Thoracic aorta (tissue), 2 donors: ENCODE measurements at places on chromosomes 5 and 9.

- no peak for DNase-seq
These were observed 49.2 kb downstream of the ANXA2R start for GRCh38 chr5:42990892-42991291.

- DNase-seq, result no peak
These were observed 686 bp downstream of the BRD9 start for GRCh38 chr5:891837-892393.

GRCh38 chr5:130496215-130496614 is 592.0 kb downstream of the CHSY3 start:
- DNase-seq, result no peak

- DNase-seq, result no peak
These were observed 240.9 kb downstream of the TRPM3 start for GRCh38 chr9:70880535-70880934.

DNA sequence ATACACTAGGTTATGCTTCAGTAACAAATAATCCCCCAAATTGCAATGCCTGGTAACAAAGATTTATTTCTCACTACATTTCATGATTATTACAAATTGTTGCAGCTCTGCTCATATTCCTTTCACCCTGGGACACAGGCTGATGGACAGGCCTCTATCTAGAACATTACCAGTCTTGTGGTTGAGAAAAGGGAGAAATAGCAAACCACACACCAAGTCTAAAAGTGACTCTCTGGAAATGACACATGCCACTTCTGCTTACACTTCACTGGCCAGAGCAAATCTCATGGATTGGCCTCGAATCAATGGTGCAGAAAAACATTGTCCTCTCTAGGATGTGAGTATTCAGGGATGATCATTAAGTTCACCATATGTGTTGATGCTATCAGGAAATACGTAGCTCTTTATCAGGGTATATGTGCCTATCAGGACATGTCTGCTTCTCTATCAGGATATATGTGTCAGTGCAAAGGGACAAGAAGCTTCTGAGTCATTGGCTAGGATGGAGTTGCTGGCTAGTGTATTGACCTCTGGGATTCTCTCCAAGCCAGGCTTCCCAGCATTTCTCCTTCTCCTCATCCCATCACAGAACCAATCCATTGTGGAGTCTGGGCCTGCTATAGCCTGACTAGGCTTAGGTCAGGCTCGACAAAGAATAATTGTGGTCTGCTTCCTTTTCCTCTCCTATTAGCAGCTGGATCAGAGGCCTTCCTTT is 91.1 kb upstream of the CEP78 start:
- no peak for DNase-seq

DNA sequence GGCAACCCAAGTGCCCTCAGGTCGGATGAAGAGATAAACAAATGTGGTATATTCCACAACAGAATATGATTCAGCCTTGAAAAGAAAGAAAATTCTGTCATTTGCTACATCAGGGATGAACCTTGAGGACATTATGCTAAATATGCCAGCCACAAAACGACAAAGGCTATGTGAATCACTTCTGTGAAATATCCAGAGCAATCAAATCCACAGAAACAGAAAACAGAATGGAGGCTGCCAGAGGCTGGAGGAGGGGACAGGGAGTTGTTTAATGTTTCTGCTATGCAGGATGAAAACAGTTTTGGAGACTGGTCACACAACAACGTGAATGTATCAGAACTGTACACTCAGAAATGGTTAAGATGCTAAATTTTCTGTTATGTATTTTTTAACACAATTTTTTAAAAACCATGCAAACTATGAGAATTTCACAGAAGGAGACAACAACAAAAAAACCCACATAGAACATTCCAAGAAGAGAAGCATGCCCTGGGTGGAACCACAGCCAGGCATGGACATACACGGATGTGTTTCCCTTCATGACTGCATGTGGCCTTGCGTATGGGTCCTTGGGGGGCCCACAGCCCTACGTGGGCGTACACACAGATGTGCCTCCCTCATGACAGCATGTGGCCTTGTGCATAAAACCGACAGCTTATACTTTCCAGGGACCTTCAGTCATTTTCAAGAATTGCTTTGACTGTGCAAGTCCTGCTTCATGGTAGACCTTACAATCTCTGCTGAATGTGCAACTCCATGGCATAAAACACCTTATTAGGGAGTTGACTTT is 146.7 kb downstream of the ROR2 start:
- no peak for DNase-seq

DNA sequence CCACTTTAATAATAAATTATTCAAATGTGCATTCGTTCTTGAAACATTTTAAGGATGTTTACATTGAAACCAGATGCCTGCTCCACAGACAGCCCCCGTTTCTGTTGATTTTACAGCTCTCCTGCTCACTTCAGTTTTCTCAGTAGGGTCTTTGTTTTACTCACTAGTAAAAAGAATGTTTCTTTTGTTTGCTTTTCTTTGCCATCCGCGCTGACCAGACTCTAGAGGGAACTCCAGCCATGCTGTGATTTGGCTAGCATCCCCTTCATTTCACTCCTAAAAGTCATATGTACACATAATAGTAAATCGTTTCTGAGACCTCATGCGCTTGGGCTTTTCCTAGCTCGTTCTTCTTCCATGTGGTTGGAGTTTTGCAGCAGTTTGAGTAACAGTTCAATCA is 28.7 kb upstream of the PALM2AKAP2 start:
- DNase-seq, result no peak

- DNase-seq, result no peak
These were observed 68.1 kb downstream of the RNF38 start for GRCh38 chr9:36332006-36332405.

DNA sequence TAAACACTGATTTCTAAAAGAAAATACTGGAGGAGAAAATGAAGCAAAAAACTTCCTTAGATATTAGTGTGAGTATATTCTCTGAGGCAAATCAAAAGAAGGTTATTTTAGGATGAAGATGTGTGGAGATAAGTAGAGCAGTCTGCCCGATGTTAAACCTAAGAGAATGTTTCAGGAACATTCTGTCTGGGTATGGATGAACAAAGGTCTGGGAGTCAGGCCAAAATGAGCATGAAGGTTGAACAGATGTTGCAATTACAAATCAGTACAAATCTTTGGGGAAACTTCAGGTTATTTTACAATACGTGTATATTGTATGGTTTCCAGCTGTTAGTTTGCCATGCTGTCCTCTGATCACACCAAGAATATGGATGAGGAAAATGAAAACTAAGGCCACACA is 14.4 kb upstream of the CEP78 start:
- DNase-seq, result no peak

- no peak for DNase-seq
These were observed 237.1 kb downstream of the RFX3 start for GRCh38 chr9:3288686-3289085.

DNA sequence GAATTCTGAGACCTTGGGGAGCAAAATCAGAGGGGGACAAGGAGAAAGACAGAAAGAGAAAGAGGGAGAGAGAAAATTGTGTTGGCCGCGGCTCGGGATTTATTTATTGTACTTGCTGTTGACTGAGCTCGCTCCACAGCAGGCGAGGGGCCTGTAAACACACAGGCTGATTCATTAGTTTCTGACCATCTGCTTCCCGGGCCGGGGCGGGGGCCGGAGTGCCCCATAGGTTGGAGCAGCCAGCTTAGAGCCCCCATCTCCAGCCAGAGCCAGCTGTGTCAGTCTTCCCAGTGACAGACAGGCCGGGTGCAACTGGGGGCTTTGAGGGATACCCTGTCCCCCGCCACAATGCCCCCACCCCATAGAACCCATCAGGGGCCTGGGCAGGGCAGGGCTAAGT is 30.9 kb downstream of the NTNG2 start:
- no peak for DNase-seq

DNA sequence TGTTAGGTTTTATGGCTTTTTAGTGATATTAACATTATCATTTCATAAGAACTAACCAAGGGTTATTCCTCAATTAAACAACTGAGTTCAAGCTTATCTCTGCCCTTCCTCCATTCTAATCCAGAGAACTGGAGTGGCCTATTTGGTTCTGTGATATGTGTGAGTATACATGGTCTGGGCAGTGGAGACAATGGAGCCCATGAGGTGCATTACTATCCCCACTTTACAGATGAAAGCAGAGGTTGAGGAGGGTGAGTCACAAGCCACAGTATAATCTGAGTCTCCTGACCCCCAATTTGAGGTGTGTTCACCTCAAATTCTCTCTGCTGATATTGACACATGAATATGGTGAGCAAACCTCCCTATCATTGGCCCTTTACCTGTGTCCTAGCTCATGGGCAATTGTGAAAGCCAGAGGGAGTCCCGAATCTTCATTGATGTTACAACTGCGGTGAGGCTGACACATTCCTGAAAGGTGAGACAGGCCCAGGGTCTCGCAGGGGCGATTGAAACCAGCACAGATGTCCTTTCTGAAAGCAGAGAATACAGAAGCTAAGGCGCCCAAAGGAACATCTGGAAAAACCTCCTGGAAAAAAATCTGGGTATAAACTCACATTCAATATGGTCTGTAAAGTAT is 217.2 kb downstream of the TARS1 start:
- DNase-seq, result no peak

- DNase-seq, result no peak
These were observed 53.6 kb downstream of the ERGIC1 start for GRCh38 chr5:172887692-172888091.

DNA sequence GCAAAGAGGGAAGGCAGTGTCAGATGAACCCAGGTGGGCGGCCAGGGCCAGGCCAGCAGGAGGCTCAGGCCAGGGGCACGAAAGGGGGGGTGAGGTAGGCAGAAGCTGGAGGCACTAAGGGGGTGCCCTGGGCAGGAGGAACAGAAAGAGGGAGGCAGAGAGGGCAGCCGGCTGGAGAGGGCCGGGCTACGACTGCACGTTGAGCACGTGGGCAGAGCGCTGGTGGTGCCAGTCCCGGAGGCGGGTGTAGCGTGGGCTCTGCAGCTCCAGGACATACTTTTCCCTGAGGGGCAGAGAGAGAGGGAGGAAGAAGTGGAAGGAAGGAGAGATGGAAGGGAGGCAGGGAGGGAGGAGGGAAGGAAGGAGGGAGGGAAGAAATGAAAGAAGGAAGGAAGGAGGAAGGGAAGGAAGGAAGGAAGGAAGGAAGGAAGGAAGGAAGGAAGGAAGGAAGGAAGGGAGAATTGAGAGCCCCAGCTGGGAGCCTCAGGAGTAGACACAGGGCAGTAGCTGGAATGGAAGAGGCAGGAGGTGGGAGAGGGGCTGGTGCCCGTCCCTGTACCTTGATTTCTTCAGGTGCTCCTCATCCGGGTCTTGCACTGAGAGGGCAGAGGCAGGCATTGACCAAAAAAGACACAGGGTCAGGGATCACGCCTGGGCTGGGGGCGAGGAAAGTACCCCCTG is 7.0 kb downstream of the PDLIM7 start:
- no peak for DNase-seq

- no peak for DNase-seq
These were observed 236.1 kb downstream of the DNAH5 start for GRCh38 chr5:13708432-13708831.

DNA sequence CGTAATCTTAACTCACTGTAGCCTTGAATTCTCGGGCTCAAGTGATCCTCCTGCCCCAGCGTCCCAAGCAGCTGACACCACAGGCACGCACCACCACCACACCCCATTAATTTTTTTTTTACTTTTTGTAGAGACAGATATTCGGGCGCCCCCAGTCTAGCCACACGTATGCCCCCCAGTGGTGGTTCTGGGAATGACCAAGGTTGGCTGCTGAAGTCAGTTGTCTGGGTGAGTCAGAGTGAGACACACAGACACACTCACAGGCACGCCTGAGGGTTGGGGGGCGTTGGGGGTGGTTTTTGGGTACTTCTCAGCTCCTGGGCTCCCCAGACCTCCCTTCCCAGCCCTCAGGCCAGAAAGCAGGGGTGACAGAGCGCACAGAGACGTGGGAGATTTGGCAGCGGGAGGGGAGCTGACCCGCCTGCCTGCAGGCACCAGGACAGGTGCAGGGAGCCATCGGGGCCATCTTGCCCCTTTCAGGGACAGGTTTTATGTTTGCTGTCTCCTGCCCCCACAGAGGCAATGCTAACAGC is 4.2 kb upstream of the ENTPD8 start:
- peak; percentile 68 for DNase-seq

DNA sequence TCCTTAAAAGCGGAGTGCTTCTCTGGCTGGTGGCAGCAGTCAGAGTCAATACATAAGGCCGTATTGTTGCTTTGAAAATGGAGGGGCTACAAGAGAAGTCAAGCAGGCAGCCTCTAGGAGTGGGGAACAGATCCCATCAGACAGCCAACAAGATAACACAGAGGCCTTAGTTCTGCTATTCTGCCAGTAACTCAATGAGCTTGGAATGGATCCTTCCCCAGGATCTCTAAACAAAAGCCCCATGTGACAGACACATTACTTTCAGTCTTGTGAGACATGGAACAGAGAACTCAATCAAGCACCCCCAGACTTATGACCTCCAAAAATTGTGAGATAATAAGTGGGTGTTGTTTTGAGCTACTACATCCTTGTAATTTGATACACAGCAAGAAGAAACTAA is 158.6 kb downstream of the RFX3 start:
- DNase-seq, result no peak

DNA sequence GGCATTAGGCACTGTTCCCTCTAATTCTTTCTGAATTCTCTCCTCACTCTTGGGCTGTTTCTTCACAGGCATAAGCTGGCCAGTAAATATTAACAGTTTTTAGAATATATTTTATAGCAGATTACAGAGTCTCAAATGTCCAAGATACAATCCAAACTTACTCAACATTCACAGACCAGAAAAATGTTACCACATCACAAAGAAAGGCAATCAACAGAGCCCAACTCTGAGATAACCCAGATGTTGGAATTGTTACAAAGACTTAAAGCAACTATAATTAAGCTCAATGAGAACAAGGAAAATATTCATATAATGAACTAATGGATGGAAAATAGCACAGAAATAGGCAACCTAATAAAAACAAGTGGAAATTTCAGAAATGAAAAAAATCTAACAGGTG is 401.1 kb upstream of the RGMB start:
- no peak for DNase-seq

DNA sequence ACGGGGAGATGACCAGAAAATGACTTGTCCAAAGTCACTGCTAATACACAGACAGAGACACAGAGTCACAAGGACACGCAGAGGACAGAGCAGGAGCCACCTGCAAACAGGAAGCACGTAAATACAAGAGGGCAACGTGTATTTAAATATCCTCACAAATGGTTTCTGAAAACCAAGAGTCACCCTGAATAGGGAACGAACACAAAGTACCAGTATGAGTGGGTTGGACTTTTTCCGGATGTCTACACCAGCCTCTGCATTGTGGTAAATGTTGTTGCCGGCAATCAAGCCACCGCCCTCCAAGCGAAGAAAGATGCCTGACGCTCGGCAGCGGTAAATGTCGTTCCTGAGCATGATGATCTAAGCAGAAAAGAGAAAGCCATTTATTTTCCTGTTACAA is 44.5 kb downstream of the FBXO10 start:
- no peak for DNase-seq

- DNase-seq, result no peak
These were observed 7.7 kb downstream of the FBXO38 start for GRCh38 chr5:148391422-148391821.

- DNase-seq, result no peak
These were observed 15.4 kb upstream of the EXOC3 start for GRCh38 chr5:427415-428087.

DNA sequence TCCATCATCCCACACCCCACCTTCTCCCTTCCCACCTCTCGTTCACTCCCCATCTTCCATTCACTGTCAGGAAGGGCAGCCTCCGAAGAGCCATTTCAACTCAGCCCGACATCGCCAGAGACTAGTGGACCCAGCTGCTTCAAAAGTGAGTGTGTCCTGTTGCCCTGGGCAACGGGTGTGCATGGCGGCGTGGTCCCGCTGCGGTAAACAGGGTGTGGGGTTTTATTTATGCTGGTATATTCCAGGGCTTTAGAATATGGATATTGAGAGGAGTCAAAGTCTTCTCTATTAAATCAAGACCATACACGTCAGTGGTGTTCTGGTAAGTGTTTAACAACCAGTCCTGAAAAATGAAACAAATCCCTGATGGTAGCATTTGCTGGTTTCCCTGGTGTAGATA is 274.5 kb downstream of the MAST4 start:
- DNase-seq, result no peak
